ENCODE measurements at places on chromosomes 7 and 10.

DNA sequence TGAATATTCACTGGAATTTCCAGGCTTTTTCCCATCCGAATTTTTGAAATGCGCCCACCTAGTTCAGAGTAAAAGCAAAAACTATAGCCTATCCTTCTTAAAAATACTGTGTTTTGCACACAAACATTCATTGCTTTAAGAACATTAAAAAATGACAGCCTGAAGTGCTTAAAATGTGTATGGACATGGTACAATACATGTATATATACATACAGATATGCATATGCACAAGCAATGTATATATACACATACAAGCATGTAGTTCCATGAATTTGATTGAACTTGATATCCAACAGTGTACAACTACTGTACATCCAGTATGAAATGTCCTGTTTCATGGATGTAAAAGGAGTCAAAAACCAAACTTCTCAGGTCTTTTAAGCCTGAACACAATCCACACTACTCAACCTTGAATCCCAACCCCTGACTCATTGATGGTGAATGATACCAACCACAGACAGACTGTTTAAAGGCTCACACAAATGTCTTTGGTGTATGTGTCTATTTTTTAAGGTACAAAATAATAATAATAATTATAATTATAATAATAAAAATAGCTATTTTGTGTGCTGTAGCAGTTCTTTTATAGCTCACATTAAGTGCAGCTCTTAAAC is 14.8 kb downstream of the INHBA start:
- no peak for DNase-seq

DNA sequence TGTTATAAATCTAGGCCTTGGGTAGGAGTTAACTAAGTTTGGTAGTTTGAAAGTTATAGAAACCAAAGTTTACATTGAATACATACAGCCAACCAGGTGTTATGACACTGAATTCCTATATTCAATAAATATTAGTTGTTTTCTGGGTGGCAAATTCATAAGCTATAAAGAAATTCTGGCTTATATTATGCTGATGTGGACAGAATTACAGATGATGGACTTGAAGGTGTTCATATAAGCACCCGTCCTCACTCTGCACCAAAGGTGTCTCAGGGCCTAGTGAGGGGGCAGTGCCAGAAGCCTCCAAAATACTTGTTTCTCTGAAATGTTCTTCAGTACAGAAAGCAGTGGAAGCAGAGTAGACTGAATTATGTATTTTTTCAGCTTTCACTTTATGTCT is 973.0 kb downstream of the CNTNAP2 start:
- DNase-seq: no peak

DNA sequence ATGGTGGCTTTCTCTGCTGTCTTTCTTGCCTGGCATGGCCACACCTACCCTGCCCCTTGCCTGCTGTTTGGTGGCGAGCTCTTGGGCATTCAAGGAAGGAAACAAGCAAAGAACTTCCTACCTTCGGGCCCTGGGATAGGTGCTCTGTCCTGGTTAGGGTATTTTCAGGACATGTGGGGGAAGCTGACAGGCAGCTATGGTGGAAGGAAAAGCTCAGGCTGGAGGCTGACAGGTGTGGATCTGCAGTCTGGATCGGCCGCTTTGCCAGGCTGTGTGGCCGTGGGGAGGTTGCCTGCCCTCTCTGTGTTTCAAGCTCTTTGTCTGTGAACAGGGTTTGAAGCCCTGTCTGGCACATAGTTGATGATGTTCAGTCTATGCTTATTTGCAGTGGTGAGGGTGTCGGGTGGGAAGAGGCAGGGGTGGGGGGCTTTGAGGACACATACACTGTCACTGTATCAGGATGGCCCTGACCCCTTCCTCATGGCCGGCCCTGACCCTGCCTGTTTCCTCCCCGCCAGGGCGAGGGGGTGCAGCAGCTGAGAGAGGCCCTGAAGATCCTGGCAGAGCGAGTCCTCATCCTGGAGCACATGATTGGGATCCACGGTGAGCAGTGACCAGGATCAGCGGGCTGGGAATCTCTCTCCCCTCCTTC is 73.7 kb downstream of the MYL10 start:
- no peak for DNase-seq

DNA sequence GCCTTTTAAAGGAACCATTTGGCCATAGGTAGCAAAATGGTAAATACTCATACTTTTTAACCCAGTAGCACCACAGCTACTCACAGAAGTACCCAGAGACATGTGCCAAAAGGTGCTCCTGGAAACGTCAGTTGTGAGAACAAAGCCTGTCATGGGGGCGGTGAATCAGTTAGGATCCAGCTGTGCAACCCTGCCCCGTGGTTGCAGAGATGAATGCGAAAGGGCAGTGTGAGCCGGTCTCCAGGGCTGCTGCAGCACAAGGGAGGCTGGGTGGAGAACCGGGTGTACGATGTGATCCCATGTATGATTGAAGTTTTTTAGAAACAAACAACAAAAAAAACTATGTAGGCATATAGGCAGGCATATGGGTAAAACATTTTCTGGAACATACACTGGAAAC is 1.3 kb upstream of the LRRC18 start:
- no peak for DNase-seq

DNA sequence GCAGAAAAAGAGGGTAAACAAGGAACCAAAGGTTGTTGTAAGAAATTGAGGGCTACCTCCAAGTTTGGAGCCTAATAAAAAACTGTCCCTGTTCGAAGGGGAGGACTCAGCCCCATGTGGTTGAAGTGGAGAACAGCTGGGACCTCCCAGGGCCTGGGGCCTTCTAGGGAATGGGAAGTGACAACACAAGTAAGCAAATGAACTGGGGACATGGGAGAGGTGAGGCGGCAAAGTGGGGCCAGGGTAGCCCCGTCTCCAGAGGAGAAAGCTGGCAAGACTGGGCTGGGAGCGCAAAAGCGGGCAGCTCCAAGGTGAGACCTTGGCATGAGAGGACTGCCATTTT is 198.1 kb downstream of the ZNF438 start:
- no peak for DNase-seq

- no peak for DNase-seq
Observed at GRCh38 chr10:52257692-52258075, 56.4 kb upstream of the DKK1 start.

DNA sequence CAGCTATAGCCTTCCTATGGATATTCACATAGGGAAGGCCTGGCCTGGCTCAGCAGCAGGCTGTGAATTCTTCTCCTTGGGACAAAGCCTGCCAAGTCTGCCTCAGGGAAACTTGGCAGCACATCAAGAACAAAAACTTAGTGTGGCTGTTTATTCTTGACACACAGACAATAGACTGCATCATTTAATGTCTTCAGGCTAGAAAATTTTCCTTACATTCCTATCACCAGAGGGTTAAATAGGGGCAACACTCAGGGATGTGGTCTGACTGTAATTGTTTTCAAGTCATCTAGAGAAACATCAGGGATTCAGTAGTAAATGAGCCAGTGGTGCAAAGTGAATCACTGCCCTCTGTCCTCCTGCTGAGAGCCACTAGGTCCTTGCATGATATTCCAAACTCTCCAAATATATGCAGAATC is 137.3 kb downstream of the SEMA3C start:
- DNase-seq: no peak

DNA sequence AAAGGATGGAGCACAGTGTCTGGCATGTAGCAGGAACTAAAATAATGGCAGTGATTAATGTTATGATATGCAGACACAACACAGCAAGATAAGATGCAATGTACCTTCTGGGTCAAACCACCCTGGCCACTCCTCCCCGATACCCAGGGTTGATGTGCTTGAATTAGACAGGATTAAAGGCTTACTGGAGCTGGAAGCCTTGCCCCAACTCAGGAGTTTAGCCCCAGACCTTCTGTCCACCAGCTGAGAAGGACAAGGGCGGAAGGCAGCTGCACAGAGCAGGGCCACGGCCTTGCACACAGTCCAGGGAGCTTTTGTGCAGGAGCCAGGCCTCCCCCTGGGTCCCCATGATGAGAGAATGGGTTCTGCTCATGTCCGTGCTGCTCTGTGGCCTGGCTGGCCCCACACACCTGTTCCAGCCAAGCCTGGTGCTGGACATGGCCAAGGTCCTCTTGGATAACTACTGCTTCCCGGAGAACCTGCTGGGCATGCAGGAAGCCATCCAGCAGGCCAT is at the start of gene RBP3:
RBP3 (plus strand) TSS at position 226 of the 514 bp plus-strand sequence; CDS start at position 348, 122 bp downstream.
- no peak for DNase-seq

DNA sequence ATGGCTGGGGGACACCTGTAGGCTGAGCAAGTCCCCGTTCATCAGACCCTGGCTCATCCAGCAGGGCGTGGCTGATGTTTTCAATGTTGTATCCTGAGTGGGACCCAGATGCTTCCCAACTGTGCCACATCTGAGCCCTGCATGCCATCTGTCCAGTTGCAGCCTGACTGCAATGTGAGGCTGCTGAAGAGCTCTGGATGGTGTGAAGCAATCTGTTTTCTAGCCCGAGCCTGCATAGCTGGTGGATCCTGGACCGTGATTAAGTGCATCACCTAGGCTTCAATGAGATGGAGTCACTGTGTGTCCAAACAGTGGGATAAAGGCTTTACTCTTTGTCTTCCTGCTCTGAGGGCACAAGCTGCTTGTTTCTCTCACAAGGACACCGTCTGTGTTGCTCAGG is 99.8 kb downstream of the TCF7L2 start:
- no peak for DNase-seq
